ENCODE measurements at places on chromosomes 11 and 22. TPM values are rescaled to one million over a fixed set of nuclear protein-coding genes. Genes with fewer than 3 reads are reported as not detected.

DNA sequence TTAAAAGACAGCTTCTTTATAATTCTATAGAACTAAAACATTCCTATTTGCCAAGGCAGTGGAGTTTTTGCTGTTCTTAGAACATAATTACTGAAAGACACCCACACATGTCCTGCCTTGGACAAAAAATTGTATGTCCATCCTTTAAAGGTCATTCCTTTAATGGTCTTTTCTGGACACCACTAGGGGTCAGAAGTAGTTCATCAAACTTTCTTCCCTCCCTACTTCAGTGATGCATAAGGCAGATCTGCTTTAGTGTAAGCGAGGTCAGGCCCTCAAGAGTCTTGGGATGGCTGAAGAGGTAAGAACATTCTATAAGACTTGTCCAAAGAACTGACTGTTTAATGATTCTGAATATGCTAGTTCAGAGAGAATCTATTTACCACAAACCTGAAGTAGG is 4.3 kb upstream of the OR51V1 start:
- no peaks in the 10 kb centered on the region for H3K4me1 ChIP-seq
- no peaks in the 10 kb centered on the region for H3K36me3 ChIP-seq
- no peak overlapping the region for H3K4me3 ChIP-seq

DNA sequence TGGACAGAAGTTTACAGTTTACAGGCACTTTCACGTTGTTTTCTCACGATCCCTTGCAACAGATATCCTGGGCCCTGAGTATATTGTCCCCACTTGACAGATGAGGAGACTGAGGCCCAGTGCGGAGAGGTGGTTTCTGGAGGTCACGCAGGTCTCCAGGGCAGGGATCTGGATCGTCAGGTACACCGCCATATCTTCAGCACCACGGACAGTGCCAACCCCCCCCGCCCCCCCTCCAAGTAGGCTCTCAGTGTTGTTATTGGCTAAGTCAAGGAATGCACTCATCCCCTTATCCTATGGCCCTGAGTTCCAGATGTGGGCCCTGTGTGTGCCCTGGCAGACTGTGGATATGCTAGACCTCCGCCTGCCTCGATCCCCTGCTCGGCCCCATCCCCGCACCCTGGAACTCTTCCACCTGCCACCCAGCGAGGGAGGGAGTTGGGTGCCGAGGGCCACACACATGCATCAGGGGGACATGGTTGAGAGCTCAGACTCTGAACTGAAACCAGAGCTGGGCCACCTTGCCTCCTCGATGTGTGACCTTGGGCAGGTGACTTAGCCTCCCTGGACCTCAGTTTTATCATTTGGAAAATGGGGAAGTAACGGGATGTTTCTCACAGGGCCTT is 37.5 kb downstream of the MPPED1 start:
- no peak for DNase-seq
- H3K4me3 ChIP-seq, result no peak overlapping the region
- H3K27ac ChIP-seq, result no peak overlapping the region
- H3K27me3 ChIP-seq, result no peaks in the 10 kb centered on the region

DNA sequence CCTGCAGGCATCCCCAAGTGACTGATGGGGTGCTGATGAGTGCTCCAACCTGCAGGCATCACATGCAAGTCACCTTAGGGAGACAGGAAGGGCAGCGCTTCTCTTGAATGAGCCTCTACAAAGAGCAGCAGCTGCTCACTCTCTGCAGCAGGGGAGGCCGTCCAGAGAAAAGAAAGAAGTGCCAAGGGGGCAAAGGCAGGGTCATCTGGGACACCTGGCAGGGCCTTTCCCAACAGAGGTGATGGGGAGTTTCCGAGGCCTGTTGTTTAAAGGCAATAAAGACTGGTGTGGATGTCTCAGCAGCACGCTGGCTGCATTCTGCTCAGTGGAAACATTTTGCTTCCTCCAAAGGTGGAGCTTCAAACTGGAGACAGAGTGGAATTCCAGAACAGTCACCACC is 113.7 kb downstream of the ETS1 start:
- peaks cover 76% of the 10 kb centered on the region for H3K4me1 ChIP-seq
- no peak overlapping the region for H3K4me3 ChIP-seq
- no peak for DNase-seq
- peaks cover 86% of the 10 kb centered on the region for H3K36me3 ChIP-seq

The FJX1 gene
- total RNA-seq, result not detected

The JRKL gene
- total RNA-seq, result 6.1 TPM

The MCAM gene
- total RNA-seq, result 0.11 TPM

Measured in natural killer cell (primary cell).